Activated T-helper 2 cell treated with anti-CD3 and anti-CD28 coated beads, Interferon-gamma antibody, Interleukin-2, Interleukin-4, amounts not matched to agents 10 μg/mL and 5 μg/mL and 100 μg/mL, durations not matched to agents 14 hours and 24 hours and 36 hours (primary cell): ENCODE measurements at places on chromosomes 2 and 18. TPM values are rescaled to one million over a fixed set of nuclear protein-coding genes. Genes with fewer than 3 reads are reported as not detected.

The ACVR1C gene
- total RNA-seq = 0.57 and 0.94 TPM in 2 replicates

- no peak for DNase-seq
These were observed 39.4 kb downstream of the SH2D6 start for GRCh38 chr2:85457877-85458316.

GRCh38 chr2:160203007-160203406 is 2.9 kb upstream of the ITGB6 start:
- DNase-seq = no peak

GRCh38 chr18:64659196-64659595 is 510.3 kb upstream of the LINC00305 start:
- DNase-seq = no peak
